HFFc6 (cell line): ENCODE measurements at places on chromosomes 2 and 18. TPM values are rescaled to one million over a fixed set of nuclear protein-coding genes. Genes with fewer than 3 reads are reported as not detected.

Gene IL1R1
- total RNA-seq: 14.4 to 22.8 TPM (median 15.2 TPM) in 3 replicates

Gene GAL3ST2
- 0.23 to 0.33 TPM (median 0.23 TPM) in 3 replicates for total RNA-seq

Gene SERPINB11
- total RNA-seq: not detected in 3 replicates

Gene TXNDC2
- total RNA-seq: 0.18 TPM in 2 of 3 replicates, not detected in the other

Gene HOXD12
- total RNA-seq: 0.20 TPM in 1 of 2 replicates, not detected in the other

Gene CABLES1
- total RNA-seq: 6.1 to 8.3 TPM (median 7.2 TPM) in 3 replicates

Gene NAT8
- total RNA-seq: not detected in 3 replicates

Gene PCARE
- total RNA-seq: not detected in 2 replicates

Gene EIF5B
- total RNA-seq: 44.3 to 50.7 TPM (median 44.5 TPM) in 3 replicates

Gene FEZ2
- 116 to 131 TPM (median 123 TPM) in 3 replicates for total RNA-seq

Gene IL18RAP
- total RNA-seq: not detected in 3 replicates

Gene TUBA4B
- total RNA-seq: not detected in 3 replicates

Gene NDUFS1
- total RNA-seq: 81.1 to 97.2 TPM (median 84.1 TPM) in 3 replicates

Gene NPC1
- 23.2 and 32.8 TPM in 2 replicates for total RNA-seq

Gene SERPINB4
- not detected in 3 replicates for total RNA-seq

Gene FSHR
- total RNA-seq: not detected in 3 replicates

Gene LRRC30
- total RNA-seq: not detected in 3 replicates

Gene KCNE4
- 5.0 to 10.2 TPM (median 7.9 TPM) in 3 replicates for total RNA-seq

Gene EPB41L3
- 1.9 and 15.1 TPM in 2 replicates for total RNA-seq

Gene ARMC9
- 51.1 to 99.5 TPM (median 56.1 TPM) in 3 replicates for total RNA-seq

Gene SMAD2
- total RNA-seq: 104 to 111 TPM (median 108 TPM) in 3 replicates

Gene CACNB4
- total RNA-seq: 0.18 to 0.21 TPM in 2 of 3 replicates, not detected in the other

Gene OXER1
- not detected in 3 replicates for total RNA-seq

Gene ANO7
- 0.85 to 1.1 TPM (median 1.00 TPM) in 3 replicates for total RNA-seq

Gene HOXD13
- 1.1 to 1.9 TPM (median 1.5 TPM) in 3 replicates for total RNA-seq

Gene FEV
- total RNA-seq: not detected in 3 replicates

Gene IL1F10
- total RNA-seq: not detected in 2 replicates

Gene SLC11A1
- 0.10 to 0.15 TPM (median 0.10 TPM) in 3 replicates for total RNA-seq

Gene FAM124B
- not detected in 3 replicates for total RNA-seq

Gene IL1RL1
- not detected in 3 replicates for total RNA-seq

Gene VRK2
- total RNA-seq: 17.0 to 27.1 TPM (median 19.4 TPM) in 3 replicates

Gene IHH
- total RNA-seq: not detected in 3 replicates

Gene CAVIN2
- 2.7 to 15.2 TPM (median 3.6 TPM) in 3 replicates for total RNA-seq

Gene RAB11FIP5
- total RNA-seq: 77.0 to 87.3 TPM (median 83.4 TPM) in 3 replicates

Gene KCNG3
- not detected in 3 replicates for total RNA-seq

Gene AQP12A
- not detected in 2 replicates for total RNA-seq

Gene HAUS1
- total RNA-seq: 20.4 to 32.8 TPM (median 27.3 TPM) in 3 replicates

Gene TCF23
- total RNA-seq: not detected in 3 replicates

Gene VWC2L
- not detected in 3 replicates for total RNA-seq

Gene KCNK3
- total RNA-seq: not detected in 3 replicates

Gene BCL2L11
- 0.74 to 1.1 TPM (median 0.84 TPM) in 3 replicates for total RNA-seq

Gene BOK
- 30.9 to 43.9 TPM (median 43.0 TPM) in 3 replicates for total RNA-seq

Gene RTP5
- total RNA-seq: not detected in 3 replicates

Gene STON1
- 1.5 to 3.1 TPM (median 1.5 TPM) in 3 replicates for total RNA-seq

Gene STPG4
- 0.21 to 0.40 TPM in 2 of 3 replicates, not detected in the other for total RNA-seq

Gene DLX2
- total RNA-seq: 9.4 to 13.1 TPM (median 10.8 TPM) in 3 replicates

Gene NHEJ1
- total RNA-seq: 13.5 to 16.2 TPM (median 13.9 TPM) in 3 replicates

Gene RAD51AP2
- total RNA-seq: not detected in 3 replicates

Gene COPS8
- 84.7 to 99.9 TPM (median 95.3 TPM) in 3 replicates for total RNA-seq

Gene IL18R1
- total RNA-seq: not detected in 3 replicates

Gene VSNL1
- not detected in 3 replicates for total RNA-seq

Gene SP110
- 11.7 to 14.4 TPM (median 13.3 TPM) in 3 replicates for total RNA-seq

Gene CXXC1
- total RNA-seq: 45.9 to 51.7 TPM (median 46.7 TPM) in 3 replicates

Gene MOCOS
- total RNA-seq: 2.1 to 3.1 TPM (median 2.6 TPM) in 3 replicates

Gene CNPPD1
- 34.9 to 44.7 TPM (median 40.6 TPM) in 3 replicates for total RNA-seq

Gene FLACC1
- 1.2 to 1.6 TPM (median 1.4 TPM) in 3 replicates for total RNA-seq

Gene UGT1A6
- not detected in 3 replicates for total RNA-seq
